Right atrium auricular region (tissue), 2 donors: ENCODE measurements at places on chromosomes 2 and 18. TPM values are rescaled to one million over a fixed set of nuclear protein-coding genes. Genes with fewer than 3 reads are reported as not detected.

GRCh38 chr2:65062843-65063825 lies 6.9 kb downstream of the CEP68 start:
- peaks cover 68% of the 10 kb centered on the region for H3K4me1 ChIP-seq
- H3K27me3 ChIP-seq: no peaks in the 10 kb centered on the region
- no peak overlapping the region for H3K27ac ChIP-seq
- no peak for DNase-seq
- H3K36me3 ChIP-seq: no peaks in the 10 kb centered on the region

GRCh38 chr2:71889759-71890684 lies 257.6 kb downstream of the CYP26B1 start:
- no peaks in the 10 kb centered on the region for H3K27me3 ChIP-seq
- no peaks in the 10 kb centered on the region for H3K36me3 ChIP-seq
- DNase-seq: peak; percentile 86
- H3K4me1 ChIP-seq: no peaks in the 10 kb centered on the region
- no peak overlapping the region for H3K27ac ChIP-seq

- no peaks in the 10 kb centered on the region for H3K27me3 ChIP-seq
- no peaks in the 10 kb centered on the region for H3K36me3 ChIP-seq
- H3K4me1 ChIP-seq: peaks cover 18% of the 10 kb centered on the region
- H3K27ac ChIP-seq: no peak overlapping the region
- no peak overlapping the region for H3K4me3 ChIP-seq
These were observed 51.7 kb downstream of the NOP58 start for GRCh38 chr2:202317080-202317857.

- H3K27me3 ChIP-seq: no peaks in the 10 kb centered on the region
- H3K4me1 ChIP-seq: no peaks in the 10 kb centered on the region
- H3K4me3 ChIP-seq: no peak overlapping the region
- no peak overlapping the region for H3K27ac ChIP-seq
- DNase-seq: no peak
These were observed 1355.5 kb downstream of the SUCLG1 start for GRCh38 chr2:83103613-83104012.

- no peaks in the 10 kb centered on the region for H3K4me1 ChIP-seq
- DNase-seq: no peak
- H3K4me3 ChIP-seq: no peak overlapping the region
- no peaks in the 10 kb centered on the region for H3K27me3 ChIP-seq
- no peak overlapping the region for H3K27ac ChIP-seq
These were observed 373.2 kb upstream of the SLC14A2 start for GRCh38 chr18:45241982-45242565.

GRCh38 chr2:1800306-1800705 lies 56.0 kb upstream of the PXDN start:
- DNase-seq: no peak
- no peak overlapping the region for H3K27ac ChIP-seq
- H3K36me3 ChIP-seq: no peaks in the 10 kb centered on the region
- H3K4me3 ChIP-seq: no peak overlapping the region
- no peaks in the 10 kb centered on the region for H3K4me1 ChIP-seq

- DNase-seq: no peak
- no peak overlapping the region for H3K4me3 ChIP-seq
- no peak overlapping the region for H3K27ac ChIP-seq
- peaks cover 11% of the 10 kb centered on the region for H3K4me1 ChIP-seq
- no peaks in the 10 kb centered on the region for H3K36me3 ChIP-seq
These were observed 33.9 kb downstream of the BMP10 start for GRCh38 chr2:68837164-68837860.

DNA sequence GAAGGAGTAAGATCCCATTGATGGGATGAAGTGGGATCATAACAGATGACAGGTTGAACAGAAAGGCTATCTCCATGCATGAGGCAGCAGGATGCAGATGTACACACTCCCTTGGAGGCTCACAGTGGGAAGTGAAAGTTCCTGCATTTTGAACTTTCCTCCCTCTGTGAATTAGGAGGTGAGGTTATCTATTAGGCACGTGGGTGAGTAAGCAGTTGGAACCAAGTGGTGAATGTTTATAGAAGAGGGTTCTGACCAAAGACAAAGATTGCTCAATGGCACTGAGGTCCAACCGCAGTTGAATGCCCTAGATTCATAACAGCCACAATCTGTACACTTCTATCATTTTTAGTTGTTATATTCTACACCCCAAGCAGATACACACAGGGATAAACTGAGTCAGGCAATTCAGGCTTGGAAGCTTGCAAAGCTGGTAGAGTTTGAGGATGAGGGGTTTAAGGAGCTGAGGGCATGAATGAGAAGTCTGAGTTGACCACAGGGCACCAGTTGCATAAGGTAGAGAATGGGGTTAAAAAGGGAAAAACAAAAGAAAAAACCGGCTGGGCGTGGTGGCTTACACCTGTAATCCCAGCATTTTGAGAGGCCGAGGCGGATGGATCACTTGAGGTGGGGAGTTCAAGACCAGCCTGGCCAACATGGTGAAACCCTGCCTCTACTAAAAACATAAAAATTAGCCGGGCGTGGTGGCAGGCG lies 7.1 kb upstream of the KCMF1 start:
- H3K4me3 ChIP-seq: no peak overlapping the region
- no peak overlapping the region for H3K27ac ChIP-seq
- peaks cover 11% of the 10 kb centered on the region for H3K4me1 ChIP-seq

DNA sequence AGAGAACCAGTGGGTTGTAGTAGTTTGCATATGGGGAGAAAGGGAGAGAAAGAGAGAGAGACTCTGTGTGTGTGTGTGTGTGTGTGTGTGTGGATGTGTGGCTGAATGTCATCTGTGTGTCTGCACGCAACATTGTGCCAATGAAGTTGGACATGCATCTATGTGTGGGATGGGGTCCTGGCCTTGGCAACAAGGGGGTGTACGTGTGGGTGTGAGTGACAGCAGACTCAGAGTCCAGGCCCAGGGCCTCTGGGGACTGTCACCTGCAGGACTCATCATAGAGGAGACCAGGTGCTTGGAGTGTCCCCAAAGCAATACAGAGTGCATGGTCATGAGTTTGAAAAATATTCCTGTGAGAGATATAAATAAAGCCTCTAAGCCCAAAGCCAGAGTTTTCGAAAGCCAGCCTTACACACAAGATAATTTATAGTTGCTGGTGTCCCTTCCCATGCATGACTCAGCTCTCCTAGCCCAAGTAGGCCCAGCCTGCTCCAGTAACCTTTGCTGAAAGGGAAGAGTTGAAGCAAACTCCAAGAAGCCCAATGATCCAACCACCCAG lies 59.9 kb downstream of the TNP1 start:
- H3K4me1 ChIP-seq: no peaks in the 10 kb centered on the region
- H3K27me3 ChIP-seq: no peaks in the 10 kb centered on the region
- H3K36me3 ChIP-seq: no peaks in the 10 kb centered on the region
- H3K4me3 ChIP-seq: no peak overlapping the region
- peak overlapping the region; percentile 64 for H3K27ac ChIP-seq

- H3K4me1 ChIP-seq: no peaks in the 10 kb centered on the region
- DNase-seq: no peak
- no peak overlapping the region for H3K4me3 ChIP-seq
- no peak overlapping the region for H3K27ac ChIP-seq
- H3K36me3 ChIP-seq: no peaks in the 10 kb centered on the region
These were observed 893.0 kb upstream of the CHAC2 start for GRCh38 chr2:52874466-52875106.

DNA sequence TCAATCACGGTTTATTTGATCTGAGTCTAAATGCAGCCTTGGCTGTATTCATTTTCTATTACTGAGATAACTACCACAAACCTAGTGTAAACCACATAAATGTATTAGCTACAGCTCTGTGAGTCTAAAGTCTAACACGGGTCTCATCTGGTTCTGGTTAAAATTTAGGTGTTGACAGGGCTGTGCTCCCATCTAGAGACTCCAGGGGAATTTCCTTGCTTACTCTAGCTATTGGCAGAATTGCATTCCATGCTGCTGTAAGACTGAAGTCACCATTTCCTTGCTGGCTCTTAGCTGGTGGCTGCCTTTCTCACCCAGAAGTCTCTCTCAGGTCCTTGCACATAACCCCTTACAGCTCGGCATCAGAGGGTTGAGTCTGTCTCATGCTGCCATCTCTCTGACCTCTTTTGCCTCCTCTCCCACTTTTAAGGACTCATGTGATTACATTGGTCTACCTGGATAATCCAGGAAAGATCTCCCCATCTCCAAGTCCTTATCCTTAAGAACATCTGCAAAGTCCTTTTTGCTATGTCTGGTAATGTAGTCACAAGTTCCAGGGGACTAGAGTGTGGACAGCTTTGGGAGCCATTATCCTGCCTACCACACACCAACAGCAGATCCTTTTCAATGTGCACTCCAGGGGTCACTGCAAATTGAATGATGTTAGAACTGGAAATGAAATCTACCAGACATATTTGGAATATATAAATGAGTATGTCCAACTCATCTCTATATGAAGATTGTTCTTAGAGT lies 207.0 kb upstream of the AGAP1 start:
- H3K27ac ChIP-seq: no peak overlapping the region
- H3K4me1 ChIP-seq: no peaks in the 10 kb centered on the region
- DNase-seq: no peak
- no peaks in the 10 kb centered on the region for H3K36me3 ChIP-seq
- H3K27me3 ChIP-seq: no peaks in the 10 kb centered on the region
- H3K4me3 ChIP-seq: no peak overlapping the region

GRCh38 chr2:65980531-65980930 lies 454.4 kb upstream of the MEIS1 start:
- DNase-seq: no peak
- H3K4me3 ChIP-seq: no peak overlapping the region
- no peaks in the 10 kb centered on the region for H3K4me1 ChIP-seq
- H3K27me3 ChIP-seq: no peaks in the 10 kb centered on the region

DNA sequence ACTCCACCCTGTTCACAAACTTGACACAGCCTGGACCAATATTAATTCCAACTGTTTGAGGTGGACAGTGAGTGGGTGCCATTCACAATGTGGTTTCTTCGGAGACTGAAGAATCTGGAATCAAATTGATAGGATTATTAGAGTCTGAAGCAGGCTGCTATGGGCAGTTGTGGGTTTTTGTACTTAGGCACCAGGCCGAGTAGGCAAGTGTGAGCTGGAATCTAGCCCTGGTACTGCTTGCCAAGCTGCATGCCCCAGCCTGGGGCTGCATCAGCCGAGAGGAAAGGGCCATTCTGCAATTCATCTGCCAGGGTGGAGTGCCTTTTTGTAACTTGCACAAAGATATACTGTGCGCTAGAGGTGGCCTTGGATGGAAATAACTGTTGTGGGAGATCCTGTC lies 654.7 kb upstream of the FANCL start:
- H3K36me3 ChIP-seq: no peaks in the 10 kb centered on the region
- no peaks in the 10 kb centered on the region for H3K27me3 ChIP-seq
- no peak for DNase-seq
- H3K4me3 ChIP-seq: no peak overlapping the region
- no peaks in the 10 kb centered on the region for H3K4me1 ChIP-seq

B3GNT7 gene
- total RNA-seq: 4.0 TPM

VPS54 gene
- total RNA-seq: 10.9 TPM

SLC5A7 gene
- not detected for total RNA-seq

SKOR2 gene
- total RNA-seq: not detected

RNF125 gene
- 5.6 TPM for total RNA-seq

GALNT5 gene
- 0.67 TPM for total RNA-seq

SERPINB13 gene
- total RNA-seq: not detected
